ENCODE measurements at places on chromosomes 3 and 15. TPM values are rescaled to one million over a fixed set of nuclear protein-coding genes. Genes with fewer than 3 reads are reported as not detected.

MUC4 gene
- 0.39 TPM for total RNA-seq

SLC41A3 gene
- 20.6 TPM for total RNA-seq

GPR27 gene
- 0.50 TPM for total RNA-seq

SEMA3G gene
- 0.16 TPM for total RNA-seq

CCDC80 gene
- 0.02 TPM for total RNA-seq

FMN1 gene
- 0.07 TPM for total RNA-seq

ZDHHC23 gene
- total RNA-seq: 4.0 TPM

CD276 gene
- 2.8 TPM for total RNA-seq

TLR9 gene
- not detected for total RNA-seq

OR4F6 gene
- not detected for total RNA-seq

PTH1R gene
- total RNA-seq: not detected

FETUB gene
- total RNA-seq: not detected

MLF1 gene
- total RNA-seq: 0.25 TPM

TMEM87A gene
- total RNA-seq: 42.1 TPM

TGM5 gene
- 0.09 TPM for total RNA-seq

UACA gene
- 1.5 TPM for total RNA-seq

C3orf22 gene
- not detected for total RNA-seq

AGBL1 gene
- total RNA-seq: not detected

RAD54L2 gene
- 35.6 TPM for total RNA-seq

RNF111 gene
- total RNA-seq: 45.3 TPM

FOXL2NB gene
- total RNA-seq: not detected

LYZL4 gene
- total RNA-seq: not detected
